ENCODE measurements at places on chromosomes 11 and 22. TPM values are rescaled to one million over a fixed set of nuclear protein-coding genes. Genes with fewer than 3 reads are reported as not detected.

GLB1L2 gene
- 1.4 TPM for total RNA-seq

TRIM51 gene
- total RNA-seq: not detected

FXYD6 gene
- total RNA-seq: 0.35 TPM

MB gene
- total RNA-seq: 8.6 TPM

XBP1 gene
- total RNA-seq: 54.6 TPM

MS4A4A gene
- total RNA-seq: not detected

BTBD18 gene
- not detected for total RNA-seq

CHADL gene
- not detected for total RNA-seq

FGF3 gene
- not detected for total RNA-seq

PIWIL4 gene
- total RNA-seq: 0.39 TPM

DDX25 gene
- total RNA-seq: not detected

Data from A549 treated with GW870086 at 1 μM for 4 hours (cell line).